ENCODE measurements at places on chromosomes 2 and 18. TPM values are rescaled to one million over a fixed set of nuclear protein-coding genes. Genes with fewer than 3 reads are reported as not detected.

Gene WDCP
- total RNA-seq, result 17.6 TPM

GRCh38 chr2:190404487-190404886 lies 3.7 kb upstream of the MFSD6 start:
- no peaks in the 10 kb centered on the region for H3K27me3 ChIP-seq
- peaks cover 10% of the 10 kb centered on the region for H3K4me1 ChIP-seq
- peak; percentile 56 for DNase-seq
- H3K36me3 ChIP-seq, result no peaks in the 10 kb centered on the region
- no peak overlapping the region for H3K4me3 ChIP-seq
- no peak overlapping the region for H3K27ac ChIP-seq

- H3K4me3 ChIP-seq, result no peak overlapping the region
- H3K36me3 ChIP-seq, result no peaks in the 10 kb centered on the region
- peaks cover 16% of the 10 kb centered on the region for H3K27me3 ChIP-seq
- H3K4me1 ChIP-seq, result peaks cover 9% of the 10 kb centered on the region
Observed at GRCh38 chr2:37340637-37341036, 3.8 kb upstream of the QPCT start.

DNA sequence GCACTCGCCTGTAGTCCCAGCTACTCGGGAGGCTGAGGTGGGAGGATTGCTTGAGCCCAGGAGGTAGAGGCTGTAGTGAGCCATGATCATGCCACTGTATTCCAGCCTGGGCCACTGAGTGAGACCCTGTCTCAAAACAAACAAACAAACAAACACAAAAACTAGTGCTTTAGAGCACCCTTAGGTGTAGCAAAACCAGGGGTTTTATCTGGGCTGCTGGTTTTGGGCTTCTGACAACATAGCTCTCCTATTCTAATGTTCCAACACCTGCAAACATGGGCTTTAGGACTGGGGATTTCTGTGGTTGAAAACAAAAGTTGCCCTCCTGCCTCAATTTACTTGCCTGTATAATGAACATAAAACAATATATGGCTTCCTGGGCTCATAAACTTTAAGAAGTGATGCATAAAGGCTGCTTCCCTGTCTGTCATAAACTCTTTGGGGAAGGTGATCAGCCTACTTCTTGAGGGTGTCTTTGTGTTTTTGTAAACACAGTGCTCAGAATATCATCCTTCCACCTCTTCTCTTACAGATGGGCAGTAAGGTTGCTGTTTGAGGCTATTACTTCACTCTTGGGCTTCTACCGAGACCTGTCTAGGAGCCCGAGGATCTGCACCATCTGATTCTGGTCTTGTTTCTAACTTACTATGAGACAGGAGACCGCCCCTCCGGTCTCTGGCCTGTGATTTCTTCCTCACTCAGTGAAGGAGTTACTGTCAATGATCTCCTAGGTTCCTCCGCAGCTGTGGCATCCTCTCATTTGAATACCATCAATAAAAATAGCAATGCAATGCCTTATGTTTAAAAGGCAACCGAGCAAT lies 246.5 kb downstream of the MYCN start:
- no peaks in the 10 kb centered on the region for H3K36me3 ChIP-seq
- no peaks in the 10 kb centered on the region for H3K4me1 ChIP-seq
- no peak overlapping the region for H3K27ac ChIP-seq
- DNase-seq, result no peak

DNA sequence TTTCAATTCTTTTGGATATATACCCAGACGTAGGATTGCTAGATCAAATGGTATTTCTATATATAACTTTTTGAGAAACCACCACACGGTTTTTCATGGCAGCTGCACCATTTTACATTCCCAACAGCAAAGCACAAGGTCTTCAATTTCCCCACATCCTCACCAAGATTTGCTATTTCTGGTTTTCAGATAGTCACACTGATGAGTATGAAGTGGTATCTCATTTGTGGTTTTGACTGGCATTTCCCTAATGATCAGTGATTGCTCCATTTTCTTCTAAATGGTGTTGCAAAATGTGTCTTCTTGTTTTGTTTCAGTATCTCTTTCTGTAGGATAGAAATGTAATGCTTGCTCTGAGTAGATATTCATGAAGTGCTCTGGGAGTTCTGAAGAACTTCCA lies 52.0 kb downstream of the ANKRD44 start:
- H3K27ac ChIP-seq, result peak overlapping the region; percentile 85
- peaks cover 19% of the 10 kb centered on the region for H3K36me3 ChIP-seq
- no peak for DNase-seq
- H3K27me3 ChIP-seq, result no peaks in the 10 kb centered on the region

Measured in activated naive CD4-positive, alpha-beta T cell treated with anti-CD3 and anti-CD28 coated beads for 36 hours (primary cell).